Activated CD8-positive, alpha-beta memory T cell treated with anti-CD3 and anti-CD28 coated beads for 4 hours (primary cell): ENCODE measurements at places on chromosomes 12 and 14.
A peak's percentile ranks its signal among the peaks of the same experiment; 100 is the strongest.

- peak; percentile 83 for DNase-seq
Measured at GRCh38 chr12:401235-402028, at the start of gene CCDC77. CCDC77 (plus strand) TSS chr12:401644; CDS start chr12:409384, 7,740 bp downstream.

GRCh38 chr14:95464103-95464502 is 52.3 kb downstream of the SYNE3 start:
- DNase-seq, result no peak

DNA sequence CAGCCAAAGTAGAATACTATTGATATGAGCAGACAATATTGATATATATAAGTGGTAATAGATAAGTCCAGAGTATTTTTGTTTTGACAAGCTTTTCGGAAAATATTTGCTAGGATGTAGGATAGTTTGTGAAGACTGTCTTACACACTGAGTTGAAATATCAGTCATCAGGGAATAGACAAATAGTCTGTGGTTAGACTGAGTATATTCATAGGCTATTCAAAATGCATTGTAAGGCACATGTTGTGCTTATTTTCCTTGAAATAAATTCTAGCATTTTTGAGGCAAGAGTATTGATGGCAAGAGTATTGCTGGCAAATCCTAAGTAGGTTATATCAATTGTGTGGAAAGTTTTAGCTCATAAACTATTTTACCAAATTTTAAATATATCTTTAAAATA is 201.1 kb downstream of the LRIG3 start:
- DNase-seq, result no peak

DNA sequence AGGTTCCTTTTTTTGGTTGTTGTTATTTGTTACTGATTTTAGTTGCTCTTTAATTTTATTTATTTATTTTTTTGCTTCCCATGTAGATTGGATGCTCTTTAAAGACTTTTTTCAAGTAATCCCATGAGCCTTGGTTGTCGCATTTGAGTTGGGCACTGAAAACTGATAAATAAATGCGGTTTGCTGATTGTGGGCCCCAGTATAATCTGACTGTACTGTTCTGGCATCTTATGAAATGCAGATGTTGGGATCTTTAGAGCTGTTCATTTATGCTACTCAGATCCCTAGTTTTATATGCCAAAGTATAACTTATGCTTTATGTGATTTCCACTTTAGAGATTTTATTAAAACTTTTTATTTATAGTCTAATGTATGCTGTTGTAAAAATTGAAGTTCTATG is 33.3 kb downstream of the WNK1 start:
- no peak for DNase-seq

DNA sequence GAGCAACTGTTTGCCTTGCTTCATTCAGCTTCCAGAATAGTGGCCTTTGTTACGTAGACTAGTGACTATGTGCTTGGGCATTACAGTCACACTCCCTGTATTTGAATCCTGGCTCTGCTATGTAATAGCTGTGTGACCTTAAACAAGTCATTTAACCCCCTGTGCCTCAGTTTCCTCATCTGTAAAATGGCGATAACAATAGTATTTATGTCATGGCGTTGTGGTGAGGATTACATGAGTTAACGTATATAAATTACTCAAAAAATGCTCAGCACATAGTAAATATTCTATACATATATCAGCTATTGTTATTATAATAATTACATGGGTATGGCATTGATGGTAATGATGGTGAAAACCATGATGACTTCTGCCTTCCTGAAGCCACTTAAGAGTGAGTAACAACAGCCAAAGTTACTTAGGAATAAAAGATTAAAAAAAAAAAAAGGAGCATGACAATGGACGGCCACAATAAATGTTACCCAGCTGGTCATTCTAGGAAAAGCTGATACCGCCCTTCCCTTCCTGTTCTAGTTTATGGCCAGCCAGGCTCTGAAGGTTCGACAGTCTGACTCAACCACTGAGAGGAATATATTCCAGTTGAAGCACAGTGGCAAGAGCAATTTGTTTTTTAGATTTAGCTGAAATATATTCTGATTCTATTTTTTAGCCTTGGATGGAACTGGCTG is 9.9 kb upstream of the ADIPOR2 start:
- no peak for DNase-seq

GRCh38 chr14:28398506-28398905 is 368.1 kb upstream of the FOXG1 start:
- DNase-seq, result no peak

DNA sequence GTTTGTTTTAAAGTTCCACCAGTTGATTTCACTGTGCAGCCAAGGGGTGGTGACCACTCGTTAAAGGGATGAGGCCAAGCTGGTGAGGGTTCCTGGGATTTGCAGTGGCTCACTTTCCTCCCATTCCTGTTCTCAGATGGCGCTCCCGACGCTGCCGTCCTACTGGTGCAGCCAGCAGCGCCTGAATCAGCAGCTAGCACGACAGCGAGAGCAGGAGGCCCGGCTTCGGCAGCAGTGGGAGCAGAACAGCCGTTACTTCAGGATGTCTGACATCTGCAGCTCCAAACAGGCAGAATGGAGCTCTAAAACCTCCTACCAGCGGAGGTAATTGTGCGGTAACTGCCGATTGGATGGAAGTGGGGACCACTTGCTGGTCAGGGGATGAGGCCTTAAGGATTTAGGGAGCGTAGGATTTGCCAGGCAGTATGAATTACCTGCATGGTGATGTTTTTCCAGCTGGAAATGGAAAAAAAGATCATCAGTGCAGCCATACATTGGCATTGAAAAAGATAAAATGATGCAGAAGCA is 2.9 kb downstream of the TCHP start:
- no peak for DNase-seq

GRCh38 chr12:25322351-25322750 is 71.6 kb upstream of the KRAS start:
- DNase-seq, result no peak

DNA sequence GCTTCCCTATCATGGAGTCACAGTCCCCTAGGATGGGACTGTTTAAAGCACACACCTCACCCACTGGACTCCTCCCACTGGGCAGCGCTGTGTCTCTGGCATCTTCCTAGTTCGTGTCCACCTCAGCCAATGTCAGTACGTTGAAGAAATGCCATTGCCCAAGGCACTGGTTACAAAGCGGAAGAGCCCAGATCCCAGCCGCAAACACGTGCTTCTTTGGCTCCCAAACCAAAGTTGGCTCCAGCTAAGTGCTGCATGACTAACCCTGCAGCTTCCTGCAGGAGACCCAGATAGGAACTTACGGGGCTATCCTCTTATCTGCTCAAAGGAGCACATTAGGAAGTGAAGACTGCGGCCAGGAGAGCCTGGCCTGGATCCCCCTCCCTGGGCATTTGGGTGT is 9.3 kb downstream of the SYNE3 start:
- no peak for DNase-seq

DNA sequence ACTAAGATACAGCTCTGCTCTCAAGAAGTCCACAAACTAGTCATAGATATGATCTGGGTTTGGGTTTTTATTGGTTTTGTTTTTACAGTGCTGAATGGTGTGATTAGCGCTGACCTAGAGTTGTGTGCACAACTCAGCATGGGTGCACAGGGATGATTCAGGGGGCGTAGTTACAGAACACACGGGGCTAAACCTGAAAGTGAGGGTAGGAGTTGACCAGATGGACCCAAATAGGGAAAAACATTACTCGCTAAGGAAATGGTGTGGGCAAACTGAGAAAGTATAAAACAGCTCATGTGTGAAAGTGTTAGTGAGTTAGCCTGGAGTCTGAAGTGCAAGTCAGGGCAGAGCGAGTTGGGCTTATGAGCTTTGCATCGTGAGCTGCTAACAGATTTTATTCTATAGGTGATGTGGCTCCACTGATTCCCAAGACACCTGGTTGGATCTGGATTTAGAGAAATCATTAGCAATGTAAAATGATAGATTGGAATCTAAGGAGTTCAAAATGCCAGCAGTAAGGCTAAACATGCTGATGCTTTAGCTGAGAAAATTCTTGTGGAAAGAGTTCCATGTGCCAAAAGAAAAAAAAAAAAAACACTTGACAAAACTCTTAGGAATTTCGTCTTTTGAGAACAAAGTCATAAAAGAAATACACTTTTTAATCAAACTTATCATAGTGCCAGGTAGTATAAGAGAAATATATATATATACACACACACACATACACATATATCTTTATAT is 134.9 kb downstream of the SLC5A8 start:
- no peak for DNase-seq

DNA sequence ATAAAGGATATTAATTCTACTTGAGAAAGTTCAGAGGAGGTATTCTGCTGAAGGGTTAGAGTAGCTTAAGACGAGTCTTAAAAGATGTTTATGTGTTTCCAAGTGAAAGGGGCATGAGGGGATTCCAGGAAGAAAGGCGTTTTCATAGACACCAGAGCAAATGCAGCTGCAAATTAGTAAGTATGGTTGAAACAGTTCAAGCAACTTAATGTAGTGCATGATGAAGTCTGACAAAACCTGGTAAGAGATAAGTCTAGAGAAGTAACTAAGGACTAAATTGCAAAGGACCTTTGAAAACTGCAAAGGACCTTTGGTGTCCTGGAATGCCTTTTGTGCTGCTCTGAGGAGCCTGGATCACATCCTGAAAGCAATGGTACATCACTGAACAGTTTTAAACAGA is 11.5 kb downstream of the LUM start:
- DNase-seq, result no peak

DNA sequence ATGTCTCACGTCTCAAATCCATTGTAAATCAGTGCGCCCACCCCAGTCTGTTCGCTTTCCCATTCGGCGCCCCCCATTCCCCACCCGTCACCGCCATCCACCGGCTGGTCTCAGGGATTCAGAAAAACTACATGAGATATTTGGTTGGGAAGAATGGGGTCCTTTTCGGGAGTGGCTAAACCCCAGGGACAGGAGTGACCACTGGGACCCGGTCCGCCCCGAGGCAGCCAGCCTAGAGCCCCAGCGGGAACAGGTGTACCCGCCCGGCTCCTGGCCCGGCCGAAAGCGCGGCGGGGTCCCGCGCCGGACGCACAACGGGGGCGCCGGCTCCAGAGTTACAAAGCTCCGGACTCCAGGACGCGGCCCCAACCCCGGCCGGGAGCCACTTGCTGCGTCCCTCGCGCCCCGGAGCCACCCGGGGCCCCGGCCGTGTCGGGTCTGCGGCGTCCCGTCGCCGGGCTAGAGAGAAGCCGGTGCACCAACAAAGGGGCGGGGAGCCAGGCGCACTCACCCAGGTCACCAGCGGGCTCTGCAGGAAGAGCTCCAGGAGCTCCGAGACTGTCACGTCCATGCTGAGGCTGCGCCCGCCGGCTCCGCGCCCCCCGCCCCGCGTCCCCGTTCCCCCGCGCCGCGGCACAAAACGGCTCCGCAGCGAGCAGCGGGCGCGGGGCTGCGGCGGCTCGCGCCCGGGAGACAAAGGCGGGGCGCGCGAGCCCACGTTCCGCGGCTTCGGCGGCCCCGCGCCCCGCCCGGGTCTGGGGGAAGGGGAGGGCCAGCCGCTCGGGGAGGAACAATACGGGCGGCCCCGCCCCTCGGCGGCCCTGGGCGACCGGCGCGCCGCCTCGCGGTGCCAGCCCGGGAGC is at the start of gene CCDC88C:
CCDC88C (minus strand) TSS at position 701 of the 863 bp plus-strand sequence; CDS start at position 571, 130 bp downstream.
- DNase-seq, result no peak

GRCh38 chr12:122880668-122881067 is 15.3 kb downstream of the VPS37B start:
- DNase-seq, result no peak

- peak; percentile 25 for DNase-seq
Measured at GRCh38 chr12:121033625-121034349, 5.3 kb downstream of the OASL start.

DNA sequence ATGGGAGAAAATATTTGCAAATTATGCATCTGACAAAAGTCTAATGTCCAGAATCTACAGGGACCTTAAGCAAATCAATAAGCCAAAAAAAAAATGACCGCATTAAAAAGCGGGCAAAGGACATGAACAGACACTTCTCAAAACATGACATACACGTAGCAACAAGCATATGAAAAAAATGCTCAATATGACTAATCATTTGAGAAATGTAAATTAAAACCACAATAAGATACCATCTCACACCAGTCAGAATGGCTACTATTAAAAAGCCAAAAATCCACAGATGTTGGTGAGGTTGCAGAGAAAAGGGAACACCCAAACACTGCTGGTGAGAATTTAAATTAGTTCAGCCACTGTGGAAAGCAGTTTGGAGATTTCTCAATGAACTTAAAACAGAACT is 16.1 kb downstream of the PAWR start:
- DNase-seq, result no peak

DNA sequence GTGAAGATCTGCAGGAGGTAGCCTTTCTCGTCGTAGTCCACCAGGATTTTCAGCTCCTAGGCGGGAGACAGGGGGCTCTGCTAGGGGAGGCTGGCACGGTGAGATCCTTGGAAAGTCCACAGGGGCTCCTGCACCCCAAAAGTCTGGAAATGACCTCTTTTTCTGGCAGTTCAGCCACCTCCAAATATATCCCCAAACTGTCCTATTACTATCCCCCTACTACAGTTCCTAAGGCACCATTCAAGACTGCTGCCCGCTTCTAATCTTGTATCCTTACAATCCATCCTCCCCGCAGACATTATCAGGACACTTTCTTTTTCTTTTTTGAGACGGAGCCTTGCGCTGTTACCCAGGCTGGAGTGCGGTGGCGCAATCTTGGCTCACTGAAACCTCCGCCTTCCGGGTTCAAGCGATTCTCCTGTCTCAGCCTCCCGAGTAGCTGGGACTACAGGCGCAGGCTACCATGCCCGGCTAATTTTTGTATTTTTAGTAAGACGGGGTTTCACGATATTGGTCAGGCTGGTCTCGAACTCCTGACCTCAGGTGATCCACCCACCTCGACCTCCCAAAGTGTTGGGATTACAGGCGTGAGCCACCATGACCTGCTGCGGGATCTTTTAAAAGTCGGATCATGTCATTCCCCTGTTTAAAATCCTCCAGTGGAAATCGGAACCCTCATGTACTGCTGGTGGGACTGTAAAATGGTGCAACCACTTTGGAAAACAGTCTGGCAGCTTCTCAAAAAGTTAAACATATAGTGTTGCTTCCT is 18.5 kb downstream of the HPD start:
- DNase-seq, result no peak

DNA sequence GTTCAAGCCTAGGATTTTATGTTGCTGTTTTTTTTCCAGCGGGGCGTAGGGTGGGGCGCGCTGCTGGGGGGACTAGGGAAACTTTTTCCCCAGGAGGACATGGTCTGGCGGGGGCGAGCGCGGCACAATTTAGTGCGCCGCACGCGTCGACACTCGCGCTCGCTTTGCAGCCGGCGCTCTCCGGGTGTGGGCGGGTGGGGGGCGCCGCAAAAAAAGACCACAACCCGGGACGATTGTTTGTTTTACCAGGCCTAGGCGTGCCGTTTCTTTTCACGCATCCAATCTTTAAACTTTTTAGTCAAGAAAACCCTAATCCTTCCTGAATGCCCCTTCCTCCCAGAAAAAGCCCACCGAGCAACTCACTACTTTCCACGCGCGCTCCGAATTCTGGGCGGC is 865 bp upstream of the ZFP36L1 start:
- no peak for DNase-seq

DNA sequence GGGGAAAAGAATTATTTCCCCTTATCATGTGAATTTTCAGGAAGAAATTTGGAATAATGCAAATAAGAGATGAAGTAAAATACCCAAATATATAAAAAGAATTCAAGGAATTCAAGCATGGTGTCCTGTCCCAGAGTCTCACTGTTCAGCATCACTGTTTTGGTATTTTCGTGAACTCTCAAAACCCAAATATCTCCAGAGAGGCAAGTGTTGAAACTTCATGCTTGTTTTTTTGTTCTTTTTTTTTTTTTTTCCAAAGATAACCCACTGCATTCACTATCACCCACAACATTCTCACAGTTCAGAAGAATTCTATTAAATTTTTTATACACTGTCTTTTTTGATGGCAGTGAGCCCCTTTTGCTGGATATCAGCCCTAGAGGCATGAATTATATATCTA is 354.9 kb downstream of the DIO2 start:
- DNase-seq, result no peak

- DNase-seq, result no peak
Measured at GRCh38 chr12:6612652-6613014, 5.5 kb upstream of the CHD4 start.

GRCh38 chr14:95183532-95184412 is 26.4 kb upstream of the DICER1 start:
- DNase-seq, result no peak
